Retinal pigment epithelial cell (primary cell): ENCODE measurements at places on chromosomes 3 and 15.

DNA sequence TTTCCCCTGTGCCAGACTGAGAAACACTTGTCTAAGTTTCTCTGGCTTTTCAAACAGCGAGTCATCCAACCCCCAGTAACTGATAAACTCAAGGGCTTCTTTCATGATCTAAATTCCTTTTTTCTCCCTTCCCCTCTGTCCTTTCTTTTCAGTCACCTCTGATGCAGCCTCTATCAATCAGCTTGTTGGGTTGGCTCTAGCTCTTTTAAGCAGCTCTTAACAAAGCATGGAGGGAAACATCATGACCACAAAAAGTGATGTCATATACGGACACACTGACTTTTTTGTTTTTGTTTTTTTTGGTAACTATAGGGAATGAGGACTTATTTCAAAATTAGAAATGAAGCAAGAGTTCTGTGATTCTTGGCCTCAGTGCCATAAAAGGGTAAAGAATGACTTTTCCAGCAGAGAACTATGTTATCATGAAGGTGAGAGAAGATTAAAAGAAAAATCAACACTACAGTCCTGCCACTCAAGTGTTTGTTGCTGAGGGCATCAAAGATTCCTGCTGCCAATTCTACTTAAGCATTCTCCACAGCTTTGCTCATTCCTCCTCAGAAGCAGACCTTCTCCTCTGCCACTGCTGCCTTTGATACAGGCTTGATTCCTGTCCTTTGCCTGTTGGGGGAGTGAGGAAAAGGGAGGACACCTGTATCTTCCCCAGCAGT is 457.0 kb upstream of the ONECUT1 start:
- DNase-seq, result no peak

DNA sequence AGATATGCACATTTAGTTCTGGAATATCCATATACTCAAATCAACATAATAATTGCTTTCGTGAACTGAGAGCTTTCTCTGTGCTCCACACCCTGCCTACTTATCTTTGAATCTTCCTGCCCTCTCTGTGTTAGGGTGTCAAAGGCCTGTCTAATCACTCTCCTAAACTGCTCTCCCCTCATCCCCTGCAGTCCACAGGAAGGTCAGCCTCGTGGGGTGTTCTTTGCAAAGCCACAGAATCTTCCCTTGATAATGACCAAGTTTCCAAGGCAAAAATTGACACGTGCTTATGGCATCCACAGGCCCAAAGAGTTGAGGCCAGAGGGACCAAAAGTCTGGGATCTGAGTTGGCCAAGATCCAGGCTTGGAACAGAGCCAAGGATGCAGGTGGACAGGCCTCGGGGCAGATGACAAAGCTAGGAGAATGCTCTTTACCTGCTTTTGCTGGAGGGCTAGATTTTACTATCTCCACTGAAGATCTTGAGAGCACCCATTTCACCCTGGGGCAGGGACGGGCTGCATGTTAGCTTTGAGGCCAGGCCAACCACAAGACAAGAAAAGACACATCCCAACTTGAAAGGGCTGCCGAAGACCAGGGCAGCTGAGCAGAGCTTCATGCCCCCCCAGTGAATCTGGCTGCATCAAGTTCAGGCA is 20.4 kb downstream of the BHLHE40 start:
- no peak for DNase-seq

DNA sequence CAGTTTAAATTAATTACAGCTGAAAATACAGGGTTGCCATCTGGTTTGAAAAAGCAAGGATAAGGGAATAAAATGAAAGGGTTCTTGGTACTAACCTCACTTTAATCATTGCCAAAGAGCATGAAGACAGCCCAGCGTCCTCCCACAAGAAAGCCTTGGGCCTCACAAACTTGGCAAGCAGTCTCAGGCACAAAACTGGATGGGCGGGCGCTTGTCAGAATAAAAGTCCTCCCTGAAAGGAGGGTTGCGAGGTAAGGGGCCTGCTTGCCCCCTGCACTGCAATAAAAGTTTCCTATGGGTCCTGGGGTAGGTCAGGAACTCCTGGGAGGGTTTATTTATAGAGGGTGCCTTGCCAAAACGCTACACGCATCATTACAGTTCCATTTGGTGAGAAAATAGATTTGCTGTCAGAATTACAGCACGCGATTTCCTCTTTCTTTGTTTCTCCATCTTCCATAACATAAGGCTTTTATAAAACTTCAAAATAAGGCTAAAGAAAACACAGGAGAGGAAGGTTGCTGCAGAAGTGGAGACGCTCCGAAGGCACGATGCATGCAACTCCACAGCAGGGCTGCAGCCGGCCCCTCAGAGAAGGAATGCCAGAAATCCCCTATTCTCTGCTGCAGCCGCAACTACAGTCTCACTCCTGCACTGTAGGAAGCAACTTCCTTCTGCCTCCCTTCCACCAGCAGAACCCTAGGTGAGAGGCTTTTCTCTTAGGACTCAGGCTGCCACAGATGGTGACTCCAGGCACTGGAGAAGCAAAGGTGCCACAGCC is 61.3 kb downstream of the VGLL4 start:
- peak; percentile 63 for DNase-seq

DNA sequence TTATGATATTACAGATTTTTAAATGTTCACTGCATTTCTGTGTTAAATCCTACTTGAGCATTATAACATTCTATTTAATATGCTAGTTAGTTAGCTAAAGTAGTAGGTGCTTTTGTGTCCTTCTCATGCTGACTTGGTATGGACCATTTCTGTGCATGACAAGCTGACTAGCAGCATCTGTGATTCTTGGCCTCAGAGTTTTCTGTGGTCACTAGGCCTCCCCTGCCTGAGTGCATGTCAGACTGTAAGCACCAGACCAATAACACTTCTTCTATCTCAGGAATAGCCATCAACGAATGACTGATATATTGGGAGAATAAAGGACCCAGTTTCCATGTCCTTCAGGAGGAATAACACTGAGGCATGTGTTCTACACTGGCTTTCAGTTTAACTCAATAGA is 22.6 kb upstream of the SLC7A14 start:
- no peak for DNase-seq

- DNase-seq, result no peak
These were observed 25.0 kb downstream of the DPH3 start for GRCh38 chr3:16239780-16240179.

GRCh38 chr3:74434406-74434805 is 180.1 kb downstream of the CNTN3 start:
- no peak for DNase-seq

- no peak for DNase-seq
These were observed 683 bp downstream of the UBE2Q2 start for GRCh38 chr15:75843678-75844581.

DNA sequence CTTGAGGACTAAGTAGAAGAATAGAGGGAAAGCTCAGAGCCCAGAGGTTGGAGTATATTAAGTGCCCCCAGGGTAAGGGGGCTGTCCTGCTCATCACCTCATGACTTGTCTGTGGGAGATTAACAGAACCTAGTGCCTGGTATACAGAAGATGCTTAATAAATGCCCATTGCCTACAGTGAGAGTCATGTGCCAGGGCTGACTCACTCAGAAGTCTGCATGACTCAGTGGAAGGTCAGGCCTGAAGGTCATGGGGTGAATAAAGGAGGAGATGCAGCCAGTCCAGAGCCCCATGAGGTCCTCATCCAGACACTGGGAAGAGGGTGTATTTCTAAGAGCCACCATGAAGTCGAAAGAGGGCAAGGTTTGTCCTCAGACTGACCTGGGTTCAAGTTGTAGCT is 62.5 kb upstream of the TLE3 start:
- no peak for DNase-seq

- DNase-seq, result no peak
These were observed 78.3 kb downstream of the EEFSEC start for GRCh38 chr3:128231606-128232005.

- no peak for DNase-seq
These were observed 56.2 kb downstream of the SH3BP5 start for GRCh38 chr3:15276028-15276724.

DNA sequence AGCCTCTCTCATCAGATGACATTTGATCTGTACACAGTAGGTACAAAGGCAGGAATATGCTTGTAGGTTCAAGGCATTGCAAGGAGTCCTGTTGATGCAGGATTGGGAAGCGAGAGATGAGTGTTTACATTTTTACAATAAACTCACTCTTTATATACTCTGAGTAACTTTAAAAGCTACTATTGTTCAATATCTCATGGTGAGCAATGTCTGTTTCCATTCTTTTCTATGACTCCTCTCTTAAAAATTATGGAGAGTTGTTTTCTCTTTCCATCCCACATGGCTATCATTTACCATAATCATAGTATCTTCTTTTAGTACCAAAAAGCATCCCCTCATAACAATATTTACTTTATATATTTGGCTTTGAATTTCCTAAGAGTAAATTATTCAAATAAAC is 314.0 kb upstream of the CDIN1 start:
- no peak for DNase-seq
